ENCODE measurements at places on chromosomes 12 and 14.

DNA sequence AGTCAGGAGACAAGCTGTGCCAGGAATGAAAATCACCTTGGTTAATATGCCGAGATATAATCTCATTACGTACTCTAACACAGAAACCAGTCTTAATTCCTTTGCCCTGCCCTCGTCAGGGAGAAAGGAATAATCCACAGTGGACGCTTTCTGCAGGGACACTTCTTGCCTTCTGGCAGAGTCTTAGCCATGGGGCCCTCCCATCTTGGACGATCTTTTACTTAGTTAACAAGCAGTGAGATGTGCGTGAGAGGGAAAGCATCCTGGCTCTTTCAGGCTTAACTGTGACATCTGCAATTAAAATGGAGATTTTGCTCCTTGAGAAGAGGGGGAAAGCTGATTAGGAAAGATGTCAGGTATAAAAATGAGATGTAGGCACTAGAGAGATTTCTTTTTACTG is 246.4 kb downstream of the TMEM132C start:
- DNase-seq = no peak

GRCh38 chr12:77469578-77470333 is 360.9 kb upstream of the NAV3 start:
- DNase-seq = no peak

- no peak for DNase-seq
These were observed 24.9 kb downstream of the VPS37B start for GRCh38 chr12:122870867-122871664.

DNA sequence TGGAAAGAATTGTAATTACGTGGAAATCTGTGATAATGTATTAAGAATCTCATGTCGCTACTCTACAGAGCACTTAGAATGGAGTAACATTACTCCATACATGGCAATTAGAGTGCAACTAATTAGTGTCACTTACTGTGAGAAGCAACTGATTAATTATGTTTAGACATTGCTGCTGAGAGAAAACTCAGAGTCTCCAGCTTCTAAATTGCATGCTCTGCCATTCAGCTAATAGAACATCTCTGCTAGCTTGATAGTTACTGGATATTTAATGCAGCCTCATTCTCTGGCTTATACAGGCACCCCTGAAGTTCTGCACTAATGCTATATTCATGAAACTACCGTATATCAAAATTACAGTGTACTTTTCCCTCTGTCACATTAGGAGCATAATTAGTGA is 338.4 kb downstream of the ADAMTS20 start:
- DNase-seq = no peak

DNA sequence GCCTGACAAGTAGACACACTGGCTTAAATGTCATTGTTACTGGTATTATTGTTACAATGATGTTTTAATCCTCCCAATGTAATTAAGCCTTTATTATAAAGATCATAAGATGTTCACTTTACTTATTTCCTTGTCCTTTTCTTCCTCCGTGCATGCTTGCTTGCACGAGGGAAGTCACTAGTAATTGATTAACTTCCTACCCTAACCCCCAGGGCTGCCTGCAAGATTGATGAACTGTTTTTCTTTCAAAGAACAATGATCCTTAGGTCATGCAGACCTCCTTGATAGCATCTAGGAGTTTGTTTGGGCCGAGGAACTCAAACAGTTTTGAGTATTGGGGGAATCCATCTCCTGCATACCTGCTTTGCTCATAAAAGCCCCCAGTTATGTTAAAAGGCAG is 43.0 kb downstream of the GLRX5 start:
- DNase-seq = no peak

- no peak for DNase-seq
These were observed 119.7 kb upstream of the HIF1A start for GRCh38 chr14:61575551-61576150.

GRCh38 chr12:20368114-20368650 is at the start of gene PDE3A:
Gene PDE3A (plus strand): TSS chr12:20368537. CDS start chr12:20369285, 748 bp downstream.
- no peak for DNase-seq

DNA sequence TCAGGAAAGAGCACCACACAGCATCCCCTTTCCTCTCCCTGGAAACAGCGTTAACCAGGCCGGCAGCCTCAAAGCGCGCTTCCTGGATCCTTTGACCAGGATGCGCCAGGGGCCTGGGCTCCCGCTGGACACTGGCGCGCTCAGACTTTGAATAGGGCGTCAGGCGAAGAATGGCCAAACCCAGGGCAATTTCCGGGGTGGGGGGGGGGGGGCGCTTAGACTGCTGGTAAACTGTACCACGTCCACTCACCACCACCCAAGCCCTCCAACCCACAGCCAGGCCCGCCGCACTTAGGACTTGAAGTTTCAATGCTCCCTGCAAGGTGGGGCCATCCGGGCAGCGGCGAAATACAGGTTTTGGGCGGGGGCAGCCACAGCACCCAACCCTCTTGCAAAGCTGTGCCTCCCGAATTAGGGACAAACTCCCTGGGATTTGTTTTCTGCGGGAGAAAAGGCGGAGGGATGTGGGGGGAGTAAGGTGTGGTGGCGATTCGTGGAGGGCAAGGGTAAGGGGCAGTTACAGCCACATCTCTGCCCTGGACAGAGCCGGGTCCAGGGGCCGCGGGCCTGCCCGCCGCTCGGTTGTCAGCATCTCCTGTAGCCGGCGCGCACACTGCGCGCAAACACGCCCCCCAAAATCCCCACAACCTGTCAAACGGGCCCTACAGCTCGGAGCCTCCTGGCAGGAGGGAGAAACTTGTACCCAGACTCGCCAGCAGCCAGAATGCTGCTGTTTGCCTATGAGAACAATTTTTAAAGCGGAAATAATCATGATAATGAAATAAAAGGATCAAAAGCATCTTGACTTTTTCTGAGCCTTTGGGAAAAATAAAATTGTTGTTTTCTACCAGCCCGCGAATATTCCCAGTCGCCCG is 958 bp downstream of the RTN1 start:
- DNase-seq = no peak

DNA sequence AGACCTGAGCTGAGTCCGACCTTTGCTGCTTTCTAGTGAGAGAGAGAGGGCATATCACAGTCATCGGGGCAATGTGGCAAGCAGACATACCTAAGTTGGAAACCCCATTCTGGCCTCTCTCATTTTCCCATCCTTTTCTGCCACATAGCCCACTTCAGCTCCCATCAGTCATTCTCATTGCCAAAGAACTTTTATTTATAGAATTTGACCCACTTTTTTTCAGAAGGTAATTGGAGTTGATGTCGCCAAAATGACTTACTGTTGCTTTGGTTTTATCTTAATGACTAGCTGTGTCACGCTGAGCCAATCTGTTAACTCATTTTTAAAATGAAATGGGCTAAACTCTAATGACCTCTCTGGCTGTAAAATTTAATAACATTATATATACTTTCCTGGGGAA is 63.9 kb upstream of the RMST start:
- DNase-seq = no peak

DNA sequence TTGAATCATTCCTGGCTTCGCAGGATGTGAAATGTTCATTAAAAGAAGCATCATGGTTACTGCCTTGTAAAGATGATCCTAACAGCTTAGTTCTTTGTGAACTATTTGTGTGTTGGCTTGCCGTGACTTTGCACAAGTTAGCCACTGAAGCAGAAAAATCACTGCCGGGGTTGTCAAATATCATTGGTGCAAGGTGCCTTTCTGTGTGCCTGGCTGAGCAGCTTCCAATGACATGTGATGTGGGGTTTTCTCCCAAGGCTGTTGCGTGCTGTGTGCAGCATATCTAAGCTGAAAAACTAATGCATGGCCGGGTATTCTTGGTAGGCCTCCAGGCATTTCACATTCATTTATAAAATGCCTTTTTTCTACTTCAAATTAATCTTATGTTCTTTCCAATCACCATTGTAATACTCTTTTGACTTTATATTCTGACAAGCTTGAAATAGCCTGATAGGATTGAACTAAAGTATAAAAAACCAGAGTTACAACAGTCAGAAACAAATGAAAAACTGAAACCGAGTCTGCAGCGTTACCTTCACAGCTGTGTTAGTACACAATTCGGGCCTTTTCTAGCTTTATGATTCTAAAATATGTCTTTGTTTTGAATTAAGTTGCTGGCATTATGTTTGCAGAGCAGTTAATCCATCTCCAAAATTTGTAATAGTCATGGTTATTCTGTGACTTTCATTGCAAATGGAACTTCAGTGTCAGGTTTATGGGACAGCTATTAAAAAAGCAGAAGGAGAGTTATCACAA is 222.1 kb downstream of the SYT1 start:
- no peak for DNase-seq

DNA sequence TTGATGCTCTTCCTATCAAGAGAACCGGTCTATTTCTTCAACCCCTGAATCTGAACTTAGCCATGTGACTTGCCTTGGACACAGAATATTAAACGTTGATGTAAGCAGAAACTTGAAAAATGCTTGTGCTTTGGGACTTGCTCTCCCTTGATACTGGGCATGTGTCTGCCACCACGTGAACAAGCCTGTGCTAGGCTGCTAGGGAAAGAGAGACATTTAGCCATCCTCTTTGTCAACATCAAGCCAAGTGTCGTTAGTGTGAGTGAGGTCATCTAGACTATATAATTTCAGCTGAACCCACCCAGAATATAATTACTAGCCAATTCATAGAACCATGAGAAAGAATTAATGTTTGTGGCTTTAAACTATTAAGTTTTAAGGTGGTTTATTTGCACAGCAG is 98.2 kb upstream of the TRHDE start:
- no peak for DNase-seq

All from BJ (cell line).